Large intestine (tissue), 12 donors: ENCODE measurements at places on chromosomes 12 and 14. TPM values are rescaled to one million over a fixed set of nuclear protein-coding genes. Genes with fewer than 3 reads are reported as not detected.
A peak's percentile ranks its signal among the peaks of the same experiment; 100 is the strongest.

GRCh38 chr14:98953551-98954348 is 318.2 kb downstream of the BCL11B start:
- DNase-seq: no peak

DNA sequence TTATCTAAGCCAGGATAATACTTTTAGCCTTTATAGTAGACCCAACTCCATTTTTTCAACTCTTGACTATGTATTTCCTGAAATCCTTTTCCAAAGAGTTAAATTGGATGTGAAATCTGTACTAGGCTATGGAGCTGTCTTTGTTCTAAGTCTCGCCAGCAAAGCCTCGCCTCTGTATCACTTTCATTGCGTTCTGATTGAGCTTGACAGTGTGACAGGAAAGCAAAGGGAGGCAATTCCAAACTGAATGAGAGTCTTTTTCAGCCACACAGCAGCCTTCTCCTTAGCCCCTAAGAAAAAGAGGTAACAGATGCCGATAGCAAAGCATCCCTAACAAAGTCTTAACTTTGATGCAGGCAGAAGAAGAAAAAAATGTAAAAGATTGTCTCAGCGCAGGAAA is 154.6 kb upstream of the OTX2 start:
- no peak for DNase-seq

DNA sequence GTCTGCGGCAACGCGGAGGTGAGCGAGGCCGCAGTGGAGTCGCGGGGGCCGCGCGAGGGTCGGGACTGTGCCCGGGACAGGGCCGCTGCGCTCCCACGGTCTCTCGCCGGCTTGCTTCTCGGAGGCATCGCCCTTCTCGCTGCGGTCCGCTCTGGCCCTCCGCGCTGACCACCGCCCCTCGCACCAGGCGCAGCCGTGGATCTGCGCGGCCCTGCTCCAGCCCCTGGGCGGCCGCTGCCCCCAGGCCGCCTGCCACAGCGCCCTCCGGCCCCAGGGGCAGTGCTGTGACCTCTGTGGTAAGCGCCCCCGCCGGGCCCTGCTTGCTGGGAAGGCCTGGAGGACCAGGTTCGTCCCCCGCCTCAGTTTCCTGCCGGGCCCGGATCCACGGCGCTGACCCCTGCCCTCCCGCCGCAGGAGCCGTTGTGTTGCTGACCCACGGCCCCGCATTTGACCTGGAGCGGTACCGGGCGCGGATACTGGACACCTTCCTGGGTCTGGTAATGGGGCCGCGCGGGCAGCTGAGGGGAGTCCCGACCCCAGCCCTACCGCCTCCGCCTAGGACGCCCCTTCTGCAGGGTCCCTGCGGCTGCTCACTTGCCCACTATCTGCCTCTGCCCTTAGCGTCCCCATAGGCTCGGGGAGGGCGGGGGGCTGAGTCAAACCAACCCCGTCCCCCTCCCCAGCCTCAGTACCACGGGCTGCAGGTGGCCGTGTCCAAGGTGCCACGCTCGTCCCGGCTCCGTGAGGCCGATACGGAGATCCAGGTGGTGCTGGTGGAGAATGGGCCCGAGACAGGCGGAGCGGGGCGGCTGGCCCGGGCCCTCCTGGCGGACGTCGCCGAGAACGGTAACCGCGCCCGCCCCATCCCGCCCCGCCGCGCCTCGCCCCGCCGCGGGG is 7.0 kb downstream of the AMN start:
- peak; percentile 47 for DNase-seq

GRCh38 chr12:25689996-25690501 is 137.0 kb upstream of the LMNTD1 start:
- DNase-seq: no peak

- no peak for DNase-seq
Observed at GRCh38 chr12:38158428-38159091, 158.0 kb upstream of the ALG10B start.

GRCh38 chr14:100586403-100587085 is 673 bp downstream of the BEGAIN start:
- peak; percentile 31 for DNase-seq

DNA sequence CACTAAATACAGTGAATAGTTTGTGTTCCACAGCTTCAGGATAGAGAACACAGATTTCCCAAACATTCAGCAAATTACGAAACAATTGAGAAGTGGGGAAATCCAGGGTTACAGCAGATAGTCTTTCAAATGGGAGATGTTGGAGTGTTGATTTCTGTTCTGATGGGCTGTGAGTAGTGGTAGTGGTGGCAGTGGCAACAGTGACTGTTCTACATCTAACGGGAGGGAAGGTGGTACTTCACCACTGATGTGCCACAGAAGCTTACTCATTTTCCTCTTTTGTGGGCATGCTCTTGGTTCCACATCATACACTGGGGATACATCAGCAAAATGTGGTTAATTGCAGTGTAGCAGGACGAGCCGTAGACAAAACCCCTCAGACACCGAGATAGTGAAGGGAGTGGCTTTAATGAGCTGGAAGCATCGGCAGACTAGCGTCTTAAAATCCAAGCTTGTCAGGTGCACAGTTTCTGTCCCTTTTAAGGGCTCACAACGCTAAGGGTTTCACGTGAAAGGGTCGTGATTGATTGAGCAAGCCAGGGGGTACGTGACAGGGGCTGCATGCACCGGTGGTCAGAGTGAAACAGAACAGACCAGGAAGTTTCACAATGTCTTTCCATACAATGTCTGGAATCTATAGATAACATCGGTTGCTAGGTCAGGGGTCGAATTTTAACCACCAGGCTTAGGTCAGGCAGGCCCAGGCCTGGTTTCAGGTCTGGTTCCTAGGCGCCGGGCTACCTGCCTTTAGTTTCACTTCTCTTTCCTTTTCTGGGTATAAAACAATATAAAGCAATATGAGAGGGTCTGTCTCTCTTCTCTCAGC is 330.6 kb upstream of the FBXO33 start:
- no peak for DNase-seq

- DNase-seq: no peak
Observed at GRCh38 chr14:58488550-58488949, 61.0 kb downstream of the KIAA0586 start.

- no peak for DNase-seq
Observed at GRCh38 chr12:48943221-48943620, 14.1 kb downstream of the ARF3 start.

- no peak for DNase-seq
Observed at GRCh38 chr14:94465042-94465441, 11.0 kb downstream of the SERPINA9 start.

DNA sequence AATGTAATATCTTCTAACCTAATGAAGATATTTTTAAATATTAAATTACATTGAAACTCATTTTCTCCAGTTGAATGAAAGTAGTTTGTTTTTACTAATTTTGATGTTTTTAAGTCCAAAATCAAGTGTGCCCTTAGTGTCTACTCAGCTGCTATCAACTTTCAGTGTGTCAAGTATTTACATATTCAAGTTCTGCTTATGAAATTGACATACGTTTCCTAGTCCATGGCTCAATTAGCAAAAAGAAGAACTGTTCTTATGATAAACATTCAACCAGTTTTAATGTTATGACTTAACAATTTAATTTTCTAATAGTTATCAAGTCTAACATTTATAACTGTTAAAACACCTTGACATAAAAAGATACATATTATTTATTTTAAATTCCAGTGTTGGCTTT is 137.1 kb downstream of the DUSP6 start:
- DNase-seq: no peak

DNA sequence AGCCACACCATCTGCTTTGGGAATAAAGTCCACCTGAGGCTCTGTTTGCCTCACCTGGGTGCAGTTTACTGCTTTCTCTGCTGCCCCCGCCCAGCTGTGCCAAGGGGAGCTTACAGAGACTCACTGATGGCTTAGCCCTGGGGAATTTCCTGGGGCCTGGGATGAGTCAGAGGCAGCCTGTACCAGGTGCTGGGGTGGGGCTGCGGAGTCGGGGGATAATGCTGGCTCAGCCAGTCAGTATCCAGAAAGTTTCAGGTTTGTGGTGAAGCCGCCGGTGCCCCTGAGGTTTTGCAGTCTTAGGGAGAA is 22.3 kb downstream of the PLEKHG3 start:
- peak; percentile 97 for DNase-seq

DNA sequence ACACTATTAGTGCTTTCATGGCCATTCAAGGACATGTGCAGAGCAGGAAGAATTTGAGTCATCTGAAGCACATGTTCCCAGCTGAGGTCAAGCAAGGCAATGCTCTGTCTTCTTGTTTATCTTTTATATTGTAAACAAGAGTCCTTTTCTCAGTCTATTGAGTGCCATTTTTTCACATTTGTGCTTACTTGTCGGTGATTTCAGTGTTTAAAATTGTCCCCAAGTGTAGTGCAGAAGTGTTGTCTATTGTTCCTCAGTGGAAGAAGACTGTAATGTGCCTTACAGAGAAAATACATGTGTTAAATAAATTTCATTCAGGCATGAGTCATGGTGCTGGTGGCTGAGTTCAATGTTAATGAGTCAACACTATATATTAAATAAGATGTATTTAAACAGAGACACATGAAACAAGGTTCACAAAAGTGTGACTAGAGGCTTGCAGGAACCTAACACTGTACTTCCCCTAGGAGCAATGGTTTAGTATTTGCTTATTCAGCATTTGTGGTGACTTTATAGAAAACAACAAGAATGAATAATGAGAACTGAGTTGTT is 391.1 kb downstream of the LRIG3 start:
- DNase-seq: no peak

DNA sequence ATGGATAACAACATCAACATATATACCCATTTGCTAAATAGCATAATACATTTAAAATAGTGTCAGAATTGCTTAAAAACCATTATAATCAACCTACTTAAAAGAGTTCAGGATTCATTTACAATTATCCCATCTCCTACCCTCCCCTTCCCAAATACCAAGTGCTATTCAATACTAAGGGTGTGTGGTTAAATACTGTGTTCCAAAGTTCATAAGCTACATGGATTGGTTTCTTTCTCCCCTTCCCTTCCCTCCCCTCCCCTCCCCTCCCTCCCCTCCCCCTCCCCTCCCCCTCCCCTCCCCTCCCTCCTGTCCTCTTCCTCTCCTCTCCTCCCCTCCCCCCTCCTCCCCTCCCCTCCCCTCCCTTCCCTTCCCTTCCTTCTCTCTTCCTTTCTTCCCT is 97.0 kb upstream of the NPAS3 start:
- no peak for DNase-seq

DNA sequence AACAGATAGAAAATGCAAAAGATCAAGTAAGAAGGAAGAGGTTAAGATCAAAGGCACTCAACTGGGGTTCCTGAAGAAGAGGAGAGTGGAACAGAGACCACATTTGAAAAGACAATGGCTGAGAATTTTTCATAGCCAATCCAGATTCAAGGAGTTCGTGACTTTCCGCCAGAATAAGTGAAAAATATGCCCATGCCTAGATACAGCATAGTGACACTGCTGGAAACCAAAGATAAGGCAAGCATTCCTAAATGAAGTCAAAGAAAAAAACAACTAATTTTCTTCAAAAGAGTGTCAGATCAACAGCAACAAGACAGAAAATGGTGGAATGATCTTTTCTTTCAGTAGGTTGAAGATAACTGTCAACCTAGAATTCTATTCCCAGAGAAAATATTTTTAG is 47.5 kb downstream of the EGLN3 start:
- DNase-seq: no peak

DNA sequence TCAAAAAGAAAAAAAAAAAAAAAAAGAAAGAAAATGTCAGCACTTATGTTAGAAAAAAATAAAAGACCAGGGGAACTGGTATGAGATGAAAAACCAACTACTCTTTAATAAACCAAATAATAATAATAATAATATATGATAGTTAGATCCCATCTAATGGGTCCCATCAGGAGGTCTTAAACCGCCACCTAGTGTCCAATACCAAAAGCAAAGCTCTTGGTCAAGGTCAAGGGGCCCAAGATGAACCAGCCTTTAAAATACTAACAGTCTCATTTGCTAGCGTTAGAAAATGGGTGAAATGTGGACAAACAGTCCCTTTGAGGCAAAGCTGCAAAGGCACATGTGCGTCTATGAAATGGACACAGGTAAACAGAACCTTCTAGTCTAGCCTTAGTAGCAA is 12.3 kb downstream of the BRAP start:
- no peak for DNase-seq

GRCh38 chr12:1939801-1940607 is 21.6 kb upstream of the CACNA2D4 start:
- peak; percentile 80 for DNase-seq

DNA sequence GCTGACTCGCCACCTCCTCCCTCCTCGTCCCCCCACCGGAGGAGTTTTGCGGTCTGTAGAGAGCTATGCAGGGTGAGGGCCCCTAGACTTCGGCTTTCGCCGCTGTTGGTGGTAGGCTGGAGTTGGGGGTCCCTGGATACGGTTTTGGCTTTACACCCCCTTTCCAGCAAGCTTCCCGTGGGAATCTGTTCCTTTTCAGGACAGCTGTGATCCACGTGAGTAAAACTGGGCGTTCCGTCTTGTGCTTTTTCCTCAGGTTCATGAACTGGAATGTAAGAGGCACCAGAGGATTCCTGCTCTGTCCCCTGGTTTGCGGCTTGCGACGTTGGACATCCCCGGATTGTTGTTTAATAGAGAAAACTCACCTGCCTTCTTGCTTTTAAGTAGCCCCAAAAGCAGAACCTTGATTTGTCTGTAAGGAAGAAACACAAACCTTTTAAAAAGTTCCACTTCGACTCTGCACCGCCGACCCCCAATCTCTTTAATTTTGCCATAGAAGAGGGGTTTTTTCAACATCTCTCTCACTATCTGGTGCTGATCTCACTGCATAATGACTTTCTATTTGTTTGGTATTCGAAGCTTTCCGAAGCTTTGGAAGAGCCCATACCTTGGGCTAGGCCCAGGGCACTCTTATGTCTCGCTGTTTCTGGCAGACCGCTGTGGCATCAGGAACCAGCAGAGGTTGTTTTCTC is 490 bp downstream of the PRORP start:
- peak; percentile 46 for DNase-seq

DNA sequence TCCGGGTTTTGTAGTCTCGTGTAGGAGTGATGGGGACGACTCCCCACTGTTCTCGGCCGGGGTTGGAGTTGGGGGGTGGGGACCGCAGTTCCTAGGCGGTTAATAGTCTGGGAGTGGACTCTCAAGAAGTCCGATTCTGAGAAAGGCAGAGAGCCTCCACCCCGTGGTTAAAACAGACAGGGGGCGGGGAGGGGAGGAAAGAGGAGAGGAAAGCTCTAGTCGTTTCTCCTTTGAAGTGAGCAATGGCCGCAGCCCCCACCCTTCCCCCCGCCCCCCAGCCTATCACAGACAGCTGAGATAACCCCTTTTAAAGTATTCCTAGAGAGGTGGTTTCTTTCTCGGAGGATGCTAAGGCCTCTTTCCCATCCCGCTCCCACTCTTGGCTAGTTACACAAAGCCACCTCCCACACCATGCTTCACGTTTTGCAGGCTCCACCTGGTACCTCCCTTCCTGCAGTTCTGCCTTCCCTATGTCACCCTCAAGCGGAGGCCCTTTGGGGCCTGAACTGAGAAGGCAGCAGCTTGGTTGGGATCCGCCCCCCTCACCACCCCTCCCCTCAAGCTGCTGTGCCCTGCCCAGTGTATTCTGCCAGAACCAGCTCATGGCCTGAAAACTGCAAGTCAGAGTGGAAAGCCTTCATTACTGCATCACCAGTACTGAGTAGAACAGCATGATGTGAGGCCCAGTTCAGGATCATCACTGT is 853 bp downstream of the USP5 start:
- DNase-seq: peak; percentile 65

COCH gene
- polyA plus RNA-seq: 2.2 TPM

ZDHHC22 gene
- 1.6 TPM for polyA plus RNA-seq

NYNRIN gene
- polyA plus RNA-seq: 54.4 TPM

SDR9C7 gene
- 0.03 TPM for polyA plus RNA-seq

KCNMB4 gene
- polyA plus RNA-seq: 2.9 TPM

WNT1 gene
- not detected for polyA plus RNA-seq

TAS2R43 gene
- polyA plus RNA-seq: 0.48 TPM

P2RX2 gene
- 24.1 TPM for polyA plus RNA-seq

GSC gene
- polyA plus RNA-seq: 0.10 TPM

CIDEB gene
- polyA plus RNA-seq: 105 TPM

PDE3A gene
- polyA plus RNA-seq: 62.0 TPM

CMA1 gene
- polyA plus RNA-seq: not detected

COX8C gene
- polyA plus RNA-seq: 0.27 TPM

OAS3 gene
- polyA plus RNA-seq: 12.3 TPM
